Muscle of arm (tissue), 14 donors: ENCODE measurements at places on chromosomes 6 and 20.
A peak's percentile ranks its signal among the peaks of the same experiment; 100 is the strongest.

- no peak for DNase-seq
Measured at GRCh38 chr6:1346558-1347091, 34.7 kb downstream of the FOXQ1 start.

- no peak for DNase-seq
Measured at GRCh38 chr6:52574709-52575501, 2.0 kb downstream of the TRAM2 start.

DNA sequence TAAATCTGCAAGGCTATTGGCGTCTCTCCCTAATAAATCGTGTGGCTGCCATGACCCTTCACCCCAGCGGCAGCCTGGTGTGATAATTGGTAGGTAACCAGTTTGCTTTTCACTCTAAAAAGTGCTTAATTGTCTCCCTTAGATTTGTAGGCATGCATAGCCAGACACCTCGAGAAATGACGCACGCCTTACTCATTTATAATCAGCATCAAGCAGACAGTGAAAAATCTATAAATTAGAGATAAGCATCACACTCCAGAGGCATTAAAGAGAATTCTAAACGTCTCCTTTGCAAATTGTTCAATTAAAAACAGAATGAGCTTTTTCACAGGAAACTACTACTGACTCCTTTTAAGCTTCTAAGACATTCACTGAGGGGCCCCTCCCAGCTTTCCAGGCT lies 110.2 kb upstream of the RPS6KA2 start:
- DNase-seq: no peak

- no peak for DNase-seq
Measured at GRCh38 chr6:67633058-67633457, 1002.0 kb upstream of the ADGRB3 start.

DNA sequence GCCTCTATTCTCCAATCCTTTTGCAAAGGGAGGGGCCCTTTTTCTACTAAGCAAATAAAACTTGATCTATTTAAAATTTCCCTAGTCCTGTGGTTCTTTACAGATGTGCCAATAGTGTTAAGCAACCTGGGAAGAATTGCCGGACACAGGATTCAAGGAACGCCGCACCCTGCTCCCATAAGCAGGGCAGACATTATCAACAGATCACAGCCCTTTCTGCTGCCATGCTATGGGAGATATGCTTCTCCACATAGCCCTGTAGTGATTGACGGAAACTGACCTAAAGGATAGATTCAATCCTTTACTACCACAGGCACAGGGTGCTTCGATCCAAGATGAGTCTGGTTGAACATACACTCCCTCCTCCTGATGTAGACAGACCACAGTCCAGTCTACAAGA lies 118.4 kb upstream of the TRAF3IP2 start:
- no peak for DNase-seq

DNA sequence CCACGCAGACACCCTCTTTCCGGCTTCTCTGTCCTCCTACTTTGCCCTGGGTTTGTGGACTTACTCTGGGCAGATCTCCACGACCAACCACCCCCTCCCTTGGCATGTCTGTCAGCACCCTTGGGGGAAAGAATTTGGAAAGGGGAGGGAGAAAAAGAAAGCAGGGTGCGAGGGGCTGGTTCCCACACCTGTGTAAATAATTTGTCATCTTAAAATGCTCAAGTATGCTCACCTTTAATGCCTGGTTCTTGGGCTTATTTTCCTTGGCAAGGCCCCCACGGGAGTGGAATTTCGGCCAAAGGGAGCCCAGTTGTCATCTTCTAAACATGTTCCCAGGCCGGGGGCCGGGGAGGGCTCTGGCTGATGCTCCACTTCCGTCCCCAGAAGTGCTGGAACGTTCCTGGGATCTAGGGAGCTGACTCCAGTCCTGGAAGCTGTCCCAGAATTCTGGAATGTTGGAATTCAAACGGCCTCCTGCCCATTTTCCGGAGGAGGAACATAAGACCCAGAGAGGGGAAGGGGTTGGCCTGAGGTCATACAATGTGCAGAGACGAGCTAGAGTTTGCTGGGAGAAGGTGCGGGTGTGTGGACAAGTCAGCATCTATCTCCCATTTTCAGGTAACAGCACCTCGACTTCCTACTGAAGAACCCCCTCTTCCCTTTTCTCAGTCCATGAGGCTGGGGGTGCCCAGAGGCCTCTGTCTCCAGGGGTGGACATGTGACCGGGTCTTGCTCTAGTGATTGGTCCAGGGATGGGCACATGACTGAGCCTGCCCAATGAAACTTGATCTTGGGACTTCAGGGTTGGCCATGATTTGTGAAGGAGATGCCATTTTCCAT lies 122.3 kb downstream of the CEBPB start:
- peak; percentile 90 for DNase-seq

- no peak for DNase-seq
Measured at GRCh38 chr6:43547222-43547621, 28.6 kb downstream of the XPO5 start.

DNA sequence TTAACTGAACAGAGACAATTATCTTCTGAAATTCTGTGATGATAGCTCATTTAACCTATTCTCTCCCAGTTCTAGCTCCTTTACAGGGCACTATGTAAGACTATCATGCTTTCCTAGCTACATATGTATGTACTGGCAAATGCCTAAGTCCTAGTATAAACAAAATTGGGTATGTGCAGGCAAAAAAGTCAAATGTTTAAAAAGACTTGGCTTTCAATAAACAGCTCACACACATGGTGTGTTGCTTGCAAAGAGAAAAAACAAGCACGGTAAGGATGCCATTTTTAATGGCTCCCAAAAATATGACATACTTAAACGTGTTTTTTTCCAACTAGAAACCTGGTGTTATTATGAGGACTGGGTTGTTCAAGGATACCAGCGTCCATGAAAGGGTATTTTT lies 44.8 kb downstream of the TOMM6 start:
- DNase-seq: no peak

DNA sequence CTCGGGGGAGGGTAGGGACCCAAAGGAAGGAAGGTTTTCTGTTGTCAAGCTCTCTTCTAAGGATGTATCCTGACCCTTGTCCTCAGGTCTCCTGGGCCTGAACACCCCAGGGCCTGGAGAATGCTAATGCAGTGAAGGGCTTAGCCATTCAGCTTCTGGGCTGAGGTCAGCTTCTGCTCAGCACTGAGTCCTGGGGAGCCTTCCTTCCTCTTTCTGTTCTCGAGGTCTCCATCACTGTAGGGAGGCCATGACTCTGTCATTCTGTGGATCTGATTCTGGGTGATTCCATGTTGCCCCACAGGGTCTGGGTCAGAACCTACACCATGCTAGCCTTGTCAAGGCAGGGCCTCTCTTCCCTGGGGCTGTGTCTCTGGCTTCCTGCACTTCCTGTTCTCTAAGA lies 712.7 kb downstream of the DHX35 start:
- no peak for DNase-seq

DNA sequence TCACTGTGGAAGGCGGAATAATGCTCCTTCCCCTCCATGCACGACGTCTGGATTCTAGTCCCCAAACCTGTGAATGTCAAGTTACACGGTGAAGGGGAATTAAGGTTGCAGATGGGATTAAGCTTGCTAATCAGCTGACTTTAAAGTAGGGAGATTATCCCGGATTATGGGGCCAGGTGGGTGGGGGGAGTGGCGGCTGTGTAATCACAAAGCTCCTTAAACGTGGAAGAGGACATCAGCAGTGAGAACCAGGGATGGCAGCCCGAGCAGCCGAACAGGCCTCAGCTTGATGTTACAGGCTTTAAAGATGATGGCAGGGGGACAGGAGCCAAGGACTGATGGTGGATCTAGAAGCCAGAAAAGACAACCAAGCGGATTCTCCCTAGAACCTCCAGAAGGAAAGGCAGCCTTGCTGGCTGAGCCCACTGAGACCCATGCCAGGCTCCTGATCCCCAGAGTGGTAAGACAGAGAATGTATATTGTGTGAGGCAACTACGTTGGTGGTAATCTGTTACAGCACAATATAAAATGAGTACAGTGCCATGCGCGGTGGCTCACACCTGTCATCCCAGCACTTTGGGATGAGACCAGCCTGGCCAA lies 117.5 kb downstream of the SCML4 start:
- no peak for DNase-seq

DNA sequence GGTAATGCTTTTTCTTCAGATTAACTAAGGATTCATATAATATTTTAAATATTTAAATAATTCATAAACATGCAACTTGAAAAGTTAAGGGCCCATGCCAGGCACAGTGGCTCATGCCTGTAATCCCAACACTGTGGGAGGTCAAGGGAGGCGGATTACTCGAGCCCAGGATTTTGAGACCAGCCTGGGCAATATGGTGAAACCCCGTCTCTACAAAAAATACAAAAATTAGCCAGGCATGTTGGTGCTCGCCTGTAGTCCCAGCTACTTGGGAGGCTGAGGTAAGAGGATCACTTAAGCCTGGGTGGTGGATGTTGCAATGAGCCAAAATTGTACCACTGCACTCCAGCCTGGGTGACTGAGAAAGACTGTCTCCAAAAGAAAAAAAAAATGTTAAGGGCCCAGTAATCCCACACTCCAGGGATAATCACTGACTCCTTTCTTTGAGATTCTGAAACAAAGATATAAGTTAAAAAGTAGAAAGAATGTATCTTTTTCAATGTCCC lies 7.9 kb upstream of the RIN2 start:
- no peak for DNase-seq

DNA sequence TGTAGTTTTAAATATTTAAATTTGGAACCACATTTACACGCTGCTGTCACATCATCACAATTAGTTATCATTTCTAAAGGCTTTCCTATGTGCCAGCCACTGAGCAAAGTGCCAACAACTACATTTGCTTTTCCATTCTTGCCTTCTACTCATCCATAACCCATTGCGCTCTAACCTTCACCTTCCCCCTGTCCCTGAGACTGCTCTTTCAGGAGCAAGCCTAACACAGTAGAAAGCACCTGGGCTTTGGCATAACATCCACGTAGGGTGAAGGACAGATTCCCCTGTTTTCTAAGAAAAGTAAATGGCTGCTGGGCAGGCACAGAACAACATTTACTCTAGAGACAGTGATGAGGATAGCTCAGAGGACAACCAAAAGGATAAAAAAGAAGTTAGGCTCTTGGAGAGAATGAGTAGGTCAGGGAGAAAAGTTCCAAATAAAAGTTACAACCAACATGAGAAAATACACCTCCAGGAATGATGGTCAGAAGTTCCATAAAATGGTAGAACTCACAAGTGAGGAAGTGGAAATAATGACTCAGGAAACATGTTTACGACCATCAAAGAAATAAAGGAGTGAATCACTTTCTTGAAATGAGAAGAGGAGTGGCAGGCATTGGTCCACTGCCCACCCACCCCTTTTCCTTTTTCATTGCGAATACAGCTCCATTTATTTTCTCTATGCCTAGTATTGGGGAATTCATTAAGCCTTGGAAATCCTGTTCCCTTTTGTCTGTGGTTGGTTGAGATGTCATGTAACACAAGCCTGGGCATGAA lies 77.2 kb downstream of the PFDN4 start:
- no peak for DNase-seq

DNA sequence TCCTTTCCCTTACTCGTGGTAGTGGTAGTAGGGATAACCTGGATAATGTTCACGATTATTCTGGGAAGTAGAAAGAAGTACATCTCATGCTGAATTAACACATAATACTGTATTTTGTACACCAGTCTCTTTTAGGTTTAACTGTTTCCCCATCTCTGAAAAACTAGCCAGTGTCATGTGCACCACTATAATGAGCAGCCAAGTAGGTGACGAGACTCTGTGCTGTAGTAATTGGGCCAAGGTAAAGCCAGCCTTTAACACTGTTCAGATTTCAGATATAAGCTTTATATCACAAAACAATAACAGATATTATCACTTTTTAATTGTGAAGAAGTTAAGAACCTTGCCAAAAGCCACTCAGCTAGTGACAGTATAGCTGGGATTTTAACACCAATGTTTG lies 100.9 kb upstream of the ENPP5 start:
- no peak for DNase-seq

- DNase-seq: no peak
Measured at GRCh38 chr6:129750360-129750759, 40.4 kb upstream of the ARHGAP18 start.

DNA sequence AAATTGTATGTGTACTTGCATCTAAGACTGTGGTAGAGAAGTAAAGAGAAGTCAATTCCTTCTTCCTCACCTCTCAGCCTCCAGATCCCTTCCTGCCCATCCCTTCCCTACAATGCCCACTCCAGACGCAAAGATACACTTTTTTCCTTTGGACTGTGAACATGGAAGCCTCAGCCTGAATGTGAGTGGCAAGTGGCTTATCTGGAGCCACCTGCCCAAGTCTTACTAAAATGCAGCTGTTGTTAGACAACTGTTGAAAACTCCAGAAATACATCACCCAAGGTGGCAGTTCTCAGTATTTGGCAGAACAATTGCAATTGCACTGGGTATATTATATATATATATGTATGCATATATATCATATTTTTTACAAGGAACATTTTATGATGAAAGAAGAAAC lies 7.5 kb downstream of the VGLL2 start:
- DNase-seq: no peak

DNA sequence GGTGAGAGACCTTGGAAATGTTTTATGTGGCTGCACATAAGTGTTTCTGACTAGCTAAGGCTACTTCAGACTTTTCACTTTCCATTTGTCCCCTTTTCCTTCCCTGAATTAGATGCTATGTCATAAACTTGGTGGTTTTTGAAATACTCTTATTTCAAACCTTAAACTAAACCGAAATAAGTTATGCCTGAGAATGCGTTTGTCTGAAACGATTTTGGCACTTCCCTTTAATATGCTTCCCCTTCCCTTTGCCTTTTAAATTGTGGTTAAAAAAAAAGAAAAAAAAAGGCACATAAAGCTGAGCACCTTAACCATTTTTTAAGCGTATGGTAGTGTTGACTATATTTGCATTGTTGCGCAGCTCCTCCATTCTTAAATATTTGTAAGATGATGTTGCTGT lies 14.3 kb downstream of the ZNF451 start:
- no peak for DNase-seq

GRCh38 chr20:45034436-45034835 lies 66.5 kb downstream of the KCNS1 start:
- no peak for DNase-seq

GRCh38 chr6:84796343-84796742 lies 31.9 kb upstream of the TBX18 start:
- no peak for DNase-seq

DNA sequence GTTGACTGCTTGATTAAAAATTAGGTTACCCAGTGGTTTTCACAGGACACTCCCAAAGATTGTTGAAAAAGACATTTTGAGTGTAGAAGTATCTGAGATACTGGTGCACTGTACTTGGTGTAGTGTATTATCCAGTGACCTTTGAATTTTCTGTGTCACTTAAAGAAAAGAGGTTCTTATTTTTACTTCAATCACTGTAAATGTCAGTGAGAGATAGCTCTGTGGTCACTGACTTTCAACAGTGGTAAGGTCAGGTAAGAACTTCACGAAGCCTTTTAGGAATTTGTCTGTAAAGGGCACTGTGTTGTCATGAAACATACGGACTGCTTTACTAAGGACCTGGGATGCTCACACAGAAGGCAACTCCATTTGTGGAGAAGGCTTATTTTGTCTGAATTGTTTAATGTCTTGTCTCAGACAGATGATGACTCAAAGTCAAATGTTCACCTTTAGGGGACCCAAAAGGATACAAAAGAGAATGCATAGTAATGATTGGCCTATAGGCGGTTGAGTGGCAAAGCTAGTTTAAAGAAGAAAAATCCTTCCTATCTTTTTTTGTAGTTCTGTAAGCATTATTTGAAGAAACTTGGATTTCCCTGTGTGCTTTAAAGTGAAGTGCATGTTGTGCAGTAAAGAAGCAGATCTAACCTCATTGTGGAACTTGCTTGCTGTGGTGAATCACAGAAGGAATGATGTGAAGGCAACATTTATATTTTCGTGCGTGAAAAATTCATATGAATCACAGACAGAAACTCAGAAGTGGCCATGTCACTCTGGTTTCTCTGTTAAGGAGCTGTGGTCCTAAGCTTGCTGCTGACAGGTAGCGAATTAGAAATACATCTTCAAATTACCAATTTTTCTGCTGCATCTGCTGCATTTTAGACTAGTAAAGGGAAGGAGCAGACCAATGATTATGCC lies 47.3 kb downstream of the ZFAND3 start:
- DNase-seq: no peak
